ENCODE measurements at places on chromosomes 11 and 22.

DNA sequence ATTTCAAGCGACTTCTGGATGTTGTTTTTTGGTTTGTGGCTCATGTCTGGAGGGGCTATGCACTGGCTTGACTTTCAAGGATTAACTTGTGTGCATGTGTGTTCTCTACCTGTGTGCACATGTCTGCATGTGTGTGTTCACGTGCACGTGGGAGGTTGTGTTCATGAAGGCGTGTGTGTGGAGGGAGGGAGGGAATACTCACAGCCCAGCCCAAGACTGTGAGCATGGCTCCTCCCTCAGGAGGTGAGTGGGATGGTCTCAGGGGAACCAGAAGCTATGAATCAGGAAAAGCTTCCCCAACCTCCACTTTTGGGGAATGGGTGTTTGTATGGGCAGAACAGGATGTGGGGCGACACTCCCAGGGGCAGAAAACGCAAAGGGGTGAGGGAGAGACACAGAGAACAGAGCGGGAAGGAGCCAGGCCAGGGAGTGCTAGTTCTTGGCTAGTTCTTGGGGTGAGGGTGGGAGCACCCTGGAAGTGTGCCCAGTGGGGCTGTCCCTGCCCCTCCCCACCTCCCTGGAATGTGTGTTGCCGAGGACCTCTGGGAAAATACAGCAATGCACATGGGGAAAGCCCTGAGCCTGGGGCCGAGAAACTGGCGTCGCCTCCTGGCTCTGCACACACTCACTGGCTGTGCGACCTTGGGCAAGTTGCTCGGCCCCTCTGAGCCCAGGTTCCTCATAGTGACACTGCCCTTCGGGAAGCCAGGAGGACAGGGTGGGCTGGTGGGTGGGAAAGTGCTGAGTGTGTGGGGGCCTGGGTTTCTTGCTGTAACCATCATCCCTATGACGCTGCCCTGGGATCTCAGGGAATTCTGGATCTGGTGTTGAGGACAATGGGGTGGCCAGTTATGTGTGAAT is 16.9 kb upstream of the ALX4 start:
- no peak for DNase-seq

- no peak for DNase-seq
Measured at GRCh38 chr22:46070803-46071450, 79.4 kb upstream of the PPARA start.

- DNase-seq, result no peak
Measured at GRCh38 chr11:130420478-130421198, 7.8 kb downstream of the ADAMTS8 start.

DNA sequence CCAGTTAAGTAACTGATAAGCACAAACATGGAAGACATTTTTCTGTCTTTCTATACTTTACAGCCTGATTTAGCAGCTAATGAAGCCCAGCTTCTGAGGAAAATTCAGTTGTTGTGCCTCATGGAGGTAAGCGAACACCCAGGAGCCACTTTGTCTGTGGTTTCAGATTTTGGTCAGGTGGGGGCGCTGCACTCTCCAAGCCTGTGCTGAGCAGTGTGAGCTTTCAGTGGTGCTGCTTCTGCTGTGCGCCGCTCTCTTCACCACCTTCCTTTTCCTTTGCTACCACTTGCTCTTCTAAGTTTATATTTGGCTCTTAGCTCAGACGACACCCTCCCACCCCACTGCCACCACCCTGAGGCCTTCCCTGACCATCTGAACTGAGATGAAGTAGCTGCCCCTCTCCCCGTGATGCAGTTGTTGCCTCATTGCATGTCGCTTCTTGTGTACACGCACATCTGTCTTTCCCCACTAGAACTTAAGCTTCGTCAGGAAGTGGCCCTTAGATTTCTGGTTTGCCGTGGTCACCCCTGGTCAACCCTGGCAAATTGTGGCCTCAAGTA is 14.0 kb downstream of the PSMD13 start:
- no peak for DNase-seq

DNA sequence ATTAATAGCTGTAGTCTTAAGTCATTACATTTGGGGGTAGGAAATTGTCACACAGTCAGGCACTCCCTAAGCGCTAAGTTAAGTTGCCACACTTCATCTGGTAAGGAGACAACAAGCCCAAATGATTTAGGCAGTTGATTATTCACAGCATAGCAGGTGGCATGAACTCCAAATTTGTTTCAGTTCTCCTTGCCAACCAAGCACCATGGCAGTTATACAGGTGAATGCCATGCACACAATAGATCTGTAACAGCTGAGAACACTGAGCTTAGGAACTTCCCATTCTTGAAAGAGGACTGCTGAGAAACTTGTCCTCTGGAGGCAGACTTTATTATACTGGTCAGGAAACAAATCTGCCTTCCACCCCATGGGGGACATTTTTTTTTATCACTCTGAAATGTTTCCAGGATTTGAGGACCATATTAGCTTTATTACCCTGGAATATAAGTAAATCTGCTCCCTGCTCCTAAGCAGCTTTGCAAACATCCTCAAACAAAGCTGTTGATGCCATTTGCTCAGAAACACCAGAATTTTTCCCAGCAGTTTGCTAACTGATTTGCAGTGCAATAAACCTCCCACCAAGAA is 5.1 kb upstream of the INTS4 start:
- DNase-seq, result no peak

GRCh38 chr22:49310354-49310753 is 517.3 kb downstream of the BRD1 start:
- no peak for DNase-seq

- DNase-seq, result no peak
Measured at GRCh38 chr11:61158691-61159381, 2.4 kb downstream of the VPS37C start.

DNA sequence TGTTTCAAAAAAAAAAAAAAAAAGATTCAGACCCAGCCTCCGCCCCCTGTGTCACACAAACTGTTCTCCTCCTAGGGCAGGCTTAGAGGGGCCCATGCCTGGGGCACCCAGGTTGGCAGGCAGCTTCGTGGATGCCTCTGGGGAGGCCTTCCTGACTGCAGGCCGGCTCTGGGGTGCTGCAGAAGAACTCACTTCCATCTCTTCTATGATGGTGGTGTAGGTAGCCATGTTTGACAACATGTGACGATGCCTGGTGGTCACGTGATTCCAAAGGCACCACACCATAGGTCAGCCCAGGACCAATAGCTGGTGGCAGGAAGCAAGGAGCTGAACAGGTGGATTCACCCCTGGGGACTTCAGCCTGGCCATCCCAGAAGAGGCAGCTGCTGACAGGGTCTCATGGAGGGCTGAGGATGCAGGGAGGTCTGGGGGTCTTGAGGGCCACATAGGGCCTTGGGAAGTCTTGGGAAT is 24.1 kb upstream of the CELSR1 start:
- DNase-seq, result no peak

DNA sequence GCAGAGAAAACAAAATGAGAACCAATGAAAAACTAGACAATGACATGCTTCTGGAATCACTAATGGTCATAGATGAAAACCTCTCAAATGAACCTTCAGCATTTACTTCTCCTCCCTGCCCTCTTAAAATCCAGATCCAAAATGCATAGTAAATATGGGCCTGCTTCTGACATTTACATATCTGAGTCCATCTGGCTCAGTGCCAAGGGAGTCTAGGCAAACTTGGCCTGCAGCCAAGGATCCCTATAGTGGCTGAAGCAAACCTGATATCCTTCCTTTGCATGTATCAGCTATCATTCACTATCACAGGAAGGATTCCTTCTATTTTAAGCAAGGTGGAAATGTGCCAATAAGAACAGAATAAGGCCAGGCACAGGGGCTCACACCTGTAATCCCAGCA is 104.8 kb downstream of the C11orf58 start:
- DNase-seq, result no peak

DNA sequence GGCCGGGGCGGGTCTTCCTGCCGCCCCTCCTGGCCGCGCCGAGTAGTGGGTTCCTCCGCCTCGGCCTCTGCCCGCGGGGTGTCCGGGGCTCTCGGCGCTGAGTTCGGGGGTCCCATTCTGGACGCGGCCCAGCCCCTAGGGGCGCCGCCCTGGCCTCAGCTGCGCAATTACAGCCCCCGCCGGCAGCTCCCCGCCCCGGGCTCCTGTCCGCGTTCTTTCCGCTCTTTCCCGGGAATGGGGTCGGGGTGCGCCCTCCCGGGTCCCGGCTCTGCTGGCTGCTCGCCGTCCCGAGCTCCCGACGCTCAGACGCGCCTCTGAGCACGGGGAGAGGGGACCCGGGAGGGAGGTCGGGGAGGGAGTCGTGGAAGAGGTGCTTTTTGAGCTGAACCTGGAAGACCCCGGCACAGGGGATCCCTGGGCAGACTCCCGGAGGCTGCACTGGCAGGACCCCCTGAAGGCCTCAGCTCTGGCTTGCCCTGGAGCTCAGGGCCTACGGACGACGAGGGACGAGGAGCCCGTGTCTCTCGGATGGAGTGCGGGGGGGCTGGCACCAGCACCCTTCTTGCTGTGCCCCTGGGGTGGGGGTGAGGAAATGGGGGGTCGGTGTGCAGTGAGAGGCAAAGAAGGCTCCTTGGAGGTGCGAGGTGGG is 558 bp downstream of the TSPAN4 start:
- DNase-seq, result no peak

- DNase-seq, result no peak
Measured at GRCh38 chr22:49869845-49870712, 16.4 kb downstream of the ZBED4 start.

GRCh38 chr11:75743711-75744563 is 24.6 kb upstream of the DGAT2 start:
- no peak for DNase-seq

DNA sequence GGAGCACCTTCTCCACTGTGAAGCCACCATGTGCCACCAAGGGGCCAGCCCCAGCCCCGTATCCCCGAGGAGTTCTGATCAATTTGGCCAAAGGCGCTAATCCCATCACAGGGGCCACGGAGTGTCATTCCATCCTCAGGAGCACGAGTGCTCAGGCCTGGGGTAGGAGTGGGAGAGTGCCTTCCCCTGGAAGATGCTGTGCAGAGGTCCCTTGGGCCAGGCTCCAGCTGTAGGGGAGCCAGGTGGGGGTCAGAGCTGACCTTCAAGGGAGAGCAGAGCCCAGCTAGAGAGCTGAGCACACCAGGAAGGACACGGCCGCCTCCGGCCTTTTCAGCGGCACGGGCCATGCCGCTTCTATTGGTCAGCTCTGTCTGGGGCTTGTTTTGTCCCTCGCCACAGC is 1459.9 kb downstream of the BRD1 start:
- no peak for DNase-seq

DNA sequence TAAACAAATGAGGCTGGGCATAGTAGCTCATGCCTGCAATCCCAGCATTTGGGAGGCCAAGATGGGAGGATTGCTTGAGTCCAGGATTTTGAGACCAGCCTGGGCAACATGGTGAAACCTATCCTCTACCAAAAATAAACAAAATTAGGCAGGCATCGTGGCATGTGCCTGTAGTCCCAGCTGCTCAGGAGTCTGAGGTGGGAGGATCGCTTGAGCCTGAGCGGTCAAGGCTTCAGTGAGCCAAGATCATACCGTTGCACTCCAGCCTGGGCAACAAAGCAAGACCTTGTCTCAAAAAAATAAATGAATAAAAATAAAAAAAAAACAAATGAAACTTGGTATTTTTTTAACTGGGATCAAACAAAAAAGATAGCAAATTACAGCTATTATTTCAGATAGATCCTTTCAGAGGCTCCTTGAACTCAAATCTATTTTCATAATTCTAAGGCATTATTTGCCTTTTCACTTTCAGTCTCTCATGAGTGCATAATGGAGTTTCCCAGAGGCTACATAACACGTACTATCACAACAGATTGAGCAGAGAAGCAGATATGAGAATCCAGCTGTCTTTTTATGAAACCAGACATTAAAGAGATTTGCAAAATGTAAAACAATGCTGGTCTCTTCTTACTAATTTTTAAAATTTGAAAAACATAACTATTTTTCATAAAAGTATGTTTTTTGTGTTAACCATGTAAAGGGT is 23.1 kb downstream of the DDIAS start:
- DNase-seq, result no peak

GRCh38 chr11:16862726-16863125 is 124.3 kb downstream of the C11orf58 start:
- no peak for DNase-seq

DNA sequence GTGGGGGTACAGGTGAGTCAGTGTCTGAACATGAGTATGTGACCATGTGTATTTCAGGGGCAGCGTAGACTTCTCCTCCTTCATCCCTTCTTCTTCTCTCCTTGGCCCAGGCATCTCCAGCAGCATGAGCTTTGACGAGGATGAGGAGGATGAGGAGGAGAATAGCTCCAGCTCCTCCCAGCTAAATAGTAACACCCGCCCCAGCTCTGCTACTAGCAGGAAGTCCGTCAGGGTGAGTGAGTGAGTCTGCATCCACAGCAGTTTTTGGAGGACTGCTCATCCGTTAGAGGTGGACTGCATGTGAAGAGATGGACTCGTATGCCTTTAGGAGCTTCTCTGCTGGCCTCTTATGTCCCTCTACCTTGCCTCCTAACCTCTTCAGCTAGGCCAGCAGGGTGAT is 15.6 kb downstream of the TUB start:
- no peak for DNase-seq

DNA sequence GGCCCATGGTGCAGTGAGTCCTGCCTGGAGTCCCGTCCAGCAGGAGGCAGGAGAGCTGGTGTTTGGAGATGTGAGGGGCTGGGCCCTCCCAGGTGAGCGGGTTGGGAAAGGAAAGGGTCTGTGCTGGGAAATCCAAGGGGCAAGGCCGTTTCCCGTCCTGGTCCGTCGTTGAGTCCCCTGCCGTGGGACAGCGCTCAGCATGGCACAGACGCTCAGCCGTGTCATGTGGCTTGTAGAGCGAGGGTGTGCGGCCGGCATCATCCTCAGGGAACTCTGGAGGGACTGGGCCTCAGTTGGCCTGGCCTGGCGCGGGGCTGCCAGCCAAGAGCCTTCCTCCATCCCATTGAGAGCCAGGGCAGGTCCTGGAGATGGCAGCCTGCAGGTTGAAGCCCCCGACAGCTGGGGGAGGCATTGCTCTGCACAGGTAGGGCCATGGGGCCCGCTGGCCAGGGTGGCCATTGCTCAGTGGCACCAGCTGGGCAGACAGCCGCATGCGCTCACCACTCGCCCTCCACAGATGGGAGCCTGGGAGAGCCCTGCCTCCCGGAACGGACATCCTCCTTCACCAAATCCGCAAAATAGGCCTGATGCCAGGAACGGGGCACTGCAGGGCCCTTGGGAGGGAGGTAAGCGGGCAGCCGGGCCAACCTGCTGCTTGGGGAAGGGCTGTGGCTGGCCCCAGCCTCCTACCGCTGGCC is 28.7 kb downstream of the KCNQ1 start:
- DNase-seq, result no peak

DNA sequence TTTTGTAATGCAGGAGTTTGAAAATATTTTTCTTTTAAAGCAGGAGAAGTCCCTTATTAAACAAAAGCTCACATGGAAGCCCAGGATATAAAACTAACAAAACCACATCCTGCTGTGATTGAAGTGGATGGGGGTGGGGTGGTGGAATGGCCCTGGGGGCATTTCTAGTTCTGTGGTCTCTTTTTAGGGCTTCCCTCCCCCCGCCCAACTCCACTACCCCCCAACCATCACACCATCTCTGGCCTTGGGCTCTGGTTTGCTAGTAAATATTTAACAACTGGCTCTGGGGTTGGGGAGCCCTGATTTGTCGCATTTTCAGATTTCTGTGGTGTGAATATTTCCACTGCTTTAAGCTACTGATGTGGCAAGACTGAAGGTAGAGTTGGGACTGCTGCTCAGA is 279.6 kb upstream of the PLET1 start:
- no peak for DNase-seq

Data from cerebellar nuclear complex (tissue), 1 donor.